ENCODE measurements at places on chromosomes 5 and 9.

GRCh38 chr9:109781086-109781485 is 1.1 kb downstream of the PALM2AKAP2 start:
- DNase-seq = no peak

DNA sequence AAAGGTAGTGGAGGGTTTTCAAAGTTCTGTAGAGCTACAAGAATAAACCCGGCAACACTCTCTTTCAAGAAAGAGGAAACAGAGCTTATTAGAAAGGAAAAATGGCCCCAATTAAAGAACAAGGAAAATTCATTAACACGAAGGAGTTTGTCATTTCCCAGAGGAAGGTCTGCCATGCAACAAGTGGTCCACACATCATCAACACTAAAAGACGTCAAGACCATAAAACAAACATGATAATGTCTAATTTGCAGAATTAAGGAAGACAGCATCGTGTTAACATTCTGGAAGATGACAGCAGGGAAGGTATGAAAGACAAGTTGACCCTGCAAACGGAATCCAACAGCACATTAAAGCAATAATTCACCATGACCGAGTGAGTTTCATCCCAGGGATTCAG is 28.6 kb upstream of the NRARP start:
- no peak for DNase-seq

DNA sequence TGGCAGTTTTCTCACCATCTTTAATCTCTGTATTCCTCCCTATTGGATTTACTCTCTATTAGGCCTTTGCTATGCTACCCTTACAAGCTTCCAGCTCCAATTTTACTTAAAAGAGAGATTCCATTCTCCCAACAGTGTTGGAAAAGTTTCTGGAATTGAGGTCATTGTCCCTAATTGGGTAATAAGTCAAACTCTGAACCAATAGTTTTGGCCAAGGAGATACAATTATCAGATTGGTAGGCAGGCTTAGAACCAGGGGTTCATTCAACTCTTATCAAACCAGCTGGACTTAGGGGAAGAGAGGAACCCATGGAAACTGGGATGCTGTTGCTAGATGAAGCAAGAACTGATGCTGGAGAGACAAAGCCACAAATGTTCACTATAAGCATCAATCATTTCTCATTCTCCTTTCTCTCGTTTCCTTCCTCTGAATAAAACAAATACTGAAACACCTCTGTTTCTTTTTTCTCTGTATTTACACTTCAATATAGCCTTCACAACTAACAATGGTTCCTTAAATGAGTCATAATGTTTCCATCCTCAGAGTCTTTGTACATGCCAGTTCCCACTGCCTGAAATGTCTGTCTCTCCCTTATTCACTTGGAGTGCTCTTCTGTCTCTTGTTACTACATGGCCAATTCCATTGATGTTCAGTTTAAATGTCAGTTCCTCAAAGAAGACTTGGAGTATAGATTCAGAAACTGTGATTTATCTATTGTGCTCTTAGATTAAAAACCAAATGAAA is 587.3 kb downstream of the GABRG2 start:
- no peak for DNase-seq

DNA sequence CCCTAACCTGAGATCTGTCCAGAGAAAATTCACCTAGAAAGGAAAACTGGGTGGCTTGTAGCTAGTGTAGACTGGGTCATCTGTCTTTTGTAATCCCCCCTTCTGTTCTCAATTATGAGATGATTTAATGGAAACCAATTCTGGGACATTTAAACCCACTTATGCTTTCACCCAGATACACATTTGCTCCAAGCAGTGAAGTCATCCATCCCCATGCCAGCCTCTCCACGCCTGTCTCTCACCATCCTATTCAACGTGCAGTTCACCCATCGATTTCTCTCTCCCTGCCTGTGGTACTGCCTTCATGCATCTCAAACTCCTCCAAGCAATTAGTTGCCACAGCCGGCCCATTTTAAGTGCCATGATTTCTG is 1.8 kb downstream of the PHF19 start:
- no peak for DNase-seq

GRCh38 chr5:7501061-7501460 is 105.1 kb downstream of the ADCY2 start:
- no peak for DNase-seq

GRCh38 chr9:79384501-79384900 is 187.3 kb upstream of the TLE4 start:
- DNase-seq = no peak

DNA sequence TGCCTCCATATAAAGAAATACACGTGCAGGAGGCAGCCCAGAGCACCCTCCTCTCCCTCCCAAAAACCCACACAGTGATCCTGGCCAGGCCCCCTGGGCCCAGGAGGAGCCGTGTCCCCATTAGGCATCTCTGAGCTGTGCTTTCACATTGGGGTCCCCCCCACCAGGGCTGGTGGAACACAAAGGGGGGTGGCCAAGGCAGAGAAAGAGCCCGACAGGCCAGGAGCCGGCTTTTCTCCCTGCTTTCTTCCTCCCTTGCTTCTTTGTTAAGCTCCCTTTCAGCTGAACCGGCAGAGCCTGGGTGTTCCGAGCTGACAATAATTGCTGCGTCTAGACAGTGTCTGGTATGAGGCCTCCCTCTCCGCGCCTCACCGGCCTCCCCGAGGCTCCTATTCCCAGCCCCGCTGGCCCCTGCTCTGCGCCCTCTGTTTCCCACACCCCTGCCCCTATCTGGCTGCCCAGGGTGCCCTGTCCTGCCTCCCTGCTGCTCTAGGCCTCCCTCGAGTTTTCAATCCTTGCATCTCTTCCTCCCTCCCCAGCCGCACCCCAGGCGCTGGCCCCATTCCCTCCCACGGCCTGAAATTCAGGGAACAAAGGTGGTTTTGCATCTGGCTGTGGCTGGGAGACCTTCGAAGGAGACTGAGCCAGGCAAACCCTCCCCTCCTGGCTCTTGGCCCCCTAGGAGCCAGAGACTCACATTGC is 120.6 kb downstream of the C9orf50 start:
- DNase-seq = no peak

DNA sequence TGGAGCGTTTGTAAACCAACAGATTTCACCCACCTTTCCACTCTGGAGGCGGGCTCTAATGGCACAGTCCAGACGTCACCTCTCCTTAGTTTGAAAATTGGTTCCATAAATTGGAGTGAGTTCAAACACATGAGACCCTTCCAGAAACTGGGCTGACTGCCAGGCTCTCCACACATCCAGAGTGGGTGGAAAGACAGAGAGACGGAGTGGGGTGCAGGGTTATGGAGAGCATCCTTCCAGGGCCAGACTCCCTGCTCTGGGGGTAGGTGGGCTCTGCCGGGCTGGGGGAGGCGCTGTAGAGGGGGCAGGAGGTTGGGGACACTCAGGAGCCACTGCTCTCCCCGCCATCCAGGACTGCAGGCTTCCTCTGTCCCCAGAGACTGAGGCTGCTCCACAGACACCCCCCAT is 104.7 kb upstream of the PHYKPL start:
- DNase-seq = no peak

- DNase-seq = no peak
Measured at GRCh38 chr5:38445374-38446028, 110.9 kb downstream of the LIFR start.

- DNase-seq = no peak
Measured at GRCh38 chr5:112014783-112015395, 257.9 kb upstream of the NREP start.

DNA sequence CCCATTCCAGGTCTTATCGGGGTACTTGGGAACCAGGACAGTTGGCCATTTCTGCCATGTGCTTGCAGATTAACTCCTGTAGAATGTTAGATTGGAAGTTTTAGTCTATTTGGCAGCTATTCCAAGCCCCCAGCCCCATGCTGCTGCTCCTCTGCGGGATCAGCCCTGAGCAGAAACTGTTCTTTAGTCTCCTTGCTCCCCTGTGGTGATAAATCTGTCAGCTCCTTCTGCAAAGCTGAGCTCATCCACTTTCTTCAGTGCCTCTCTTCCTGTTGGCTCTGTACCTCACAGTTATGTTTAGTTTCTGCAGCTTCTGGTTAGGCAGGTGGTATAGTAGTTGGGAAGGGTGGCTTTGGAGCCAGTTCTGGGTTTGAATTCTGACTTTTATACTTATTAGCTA is 170.4 kb downstream of the GRIA1 start:
- no peak for DNase-seq

- peak; percentile 88 for DNase-seq
Measured at GRCh38 chr5:57650360-57651069, 167.9 kb upstream of the ACTBL2 start.

- DNase-seq = no peak
Measured at GRCh38 chr5:58259685-58260152, 200.2 kb downstream of the PLK2 start.

DNA sequence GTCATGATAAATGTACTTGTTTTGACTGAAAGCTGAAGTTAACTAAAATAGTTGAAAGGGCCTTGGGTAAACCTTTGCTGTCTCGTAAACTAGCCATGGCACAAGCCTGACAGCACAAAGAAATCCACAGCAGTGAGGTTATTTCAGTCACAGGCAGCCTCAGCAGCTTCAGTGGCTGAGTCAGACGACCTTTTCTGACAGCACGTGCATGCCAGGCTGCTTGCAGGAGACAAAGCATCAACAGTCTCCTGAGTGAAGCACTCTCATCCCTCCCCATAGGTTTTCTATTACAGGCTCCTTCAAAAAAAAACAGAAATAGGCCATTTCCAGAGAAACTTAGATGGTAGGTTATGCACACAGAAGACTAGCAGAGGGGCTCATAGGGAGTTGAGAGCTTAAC is 34.6 kb downstream of the OXCT1 start:
- no peak for DNase-seq

DNA sequence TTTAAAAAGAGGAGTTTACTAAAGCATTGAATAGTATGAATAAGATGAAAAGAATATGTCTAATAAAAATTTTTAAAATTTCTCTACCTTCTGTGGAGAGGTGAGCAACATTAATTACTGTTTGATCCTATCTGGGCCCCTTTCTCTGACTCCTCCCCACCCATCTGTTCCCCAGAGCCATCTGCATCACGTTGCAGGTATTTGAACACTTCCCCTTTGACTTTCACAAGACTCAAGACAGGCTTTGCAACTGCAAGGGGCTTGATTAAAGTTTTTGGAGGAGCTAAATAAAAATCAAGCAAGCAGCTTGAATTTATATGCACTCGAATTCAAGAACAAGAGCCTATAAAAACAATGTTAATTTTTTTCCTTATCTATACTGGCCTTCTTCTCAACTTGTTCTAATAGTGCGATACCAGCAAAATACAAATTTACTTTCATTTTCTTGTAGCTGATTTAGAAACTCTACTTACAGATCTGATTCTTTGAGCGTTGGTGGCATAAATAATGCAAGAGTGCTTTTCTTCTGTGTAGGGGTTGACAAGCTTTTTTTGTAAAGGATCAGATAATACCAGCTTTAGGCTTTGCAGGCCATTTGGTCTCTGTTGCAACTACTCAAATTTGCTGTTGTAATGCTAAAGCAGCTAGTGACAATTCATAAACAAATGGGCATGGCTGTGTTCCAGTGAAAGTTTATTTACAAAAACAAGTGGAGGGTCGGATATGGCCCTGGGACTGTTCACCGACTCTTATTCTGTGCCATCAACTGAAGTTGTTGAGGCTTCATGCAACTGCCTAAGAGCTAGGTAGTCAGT is 21.2 kb downstream of the TXNDC8 start:
- DNase-seq = no peak

DNA sequence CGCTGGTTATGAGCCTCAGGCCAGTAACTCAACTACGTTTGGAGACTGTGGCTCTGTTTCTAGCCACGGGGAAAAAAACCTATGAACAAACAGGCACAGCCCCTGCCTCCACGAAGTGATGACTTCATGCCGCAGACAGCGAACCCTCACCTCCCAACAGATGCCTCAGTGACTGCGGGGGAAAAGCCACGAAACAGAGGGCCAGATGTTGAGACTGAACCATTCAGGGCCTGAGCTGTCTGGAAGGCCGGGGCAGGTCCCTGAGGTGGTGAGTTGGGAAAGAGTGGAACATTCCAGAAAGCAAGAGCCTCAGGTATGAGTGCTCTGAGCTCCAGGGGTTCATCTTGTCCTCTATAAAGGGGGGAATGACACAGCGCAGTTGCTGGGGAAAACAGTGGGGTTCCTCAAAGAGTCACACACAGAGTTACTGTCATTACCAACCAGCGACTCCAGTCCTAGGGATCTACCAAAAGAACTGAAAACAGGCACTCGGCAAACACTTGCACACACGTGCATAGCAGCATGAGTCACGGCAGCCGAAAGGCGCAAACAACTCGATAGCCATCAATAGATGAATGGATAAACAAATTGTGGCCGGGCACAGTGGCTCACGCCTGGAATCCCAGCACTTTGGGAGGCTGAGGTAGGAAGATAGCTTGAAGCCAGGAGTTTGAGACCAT is 15.3 kb downstream of the PLPP7 start:
- DNase-seq = no peak

DNA sequence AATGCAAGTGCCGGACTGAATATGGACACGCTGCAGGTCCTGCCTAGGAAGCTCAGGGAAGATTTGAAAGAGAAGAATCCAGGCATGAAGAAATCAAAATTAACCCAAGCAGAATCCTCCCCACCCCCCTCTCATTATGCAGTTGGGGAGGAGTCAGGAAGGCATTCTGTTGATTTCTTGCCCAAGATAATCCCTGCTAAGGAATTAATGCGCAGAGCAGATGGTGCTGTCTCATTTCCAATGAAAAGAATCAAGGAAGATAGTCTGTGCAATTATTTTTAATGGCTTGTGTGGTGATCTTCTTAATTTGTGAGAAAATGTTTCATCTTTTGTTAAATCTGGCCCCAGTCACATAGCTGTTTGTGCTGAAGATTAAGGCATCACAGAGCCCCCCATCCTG is 145.0 kb downstream of the ZNF462 start:
- DNase-seq = no peak

DNA sequence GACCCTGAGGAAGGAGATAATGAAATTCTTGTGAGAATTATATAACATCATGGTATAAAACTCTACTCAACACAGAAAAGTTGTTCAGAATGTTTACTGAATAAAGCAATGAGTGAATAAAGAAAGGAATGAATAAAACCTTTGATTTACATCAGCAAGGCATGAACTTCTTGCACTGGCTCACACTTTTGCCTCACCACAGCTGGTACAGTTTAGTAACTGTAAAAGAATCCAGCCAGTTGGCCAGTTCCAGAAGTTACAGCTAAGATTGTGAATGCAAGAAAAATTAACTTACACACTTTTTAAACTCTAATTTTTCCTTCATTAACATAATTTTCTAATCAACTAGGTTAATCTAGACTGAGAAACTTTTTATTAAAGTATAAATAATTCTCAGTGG is 490.9 kb downstream of the NFIB start:
- no peak for DNase-seq

- no peak for DNase-seq
Measured at GRCh38 chr9:98095401-98095800, 23.6 kb downstream of the TRIM14 start.

DNA sequence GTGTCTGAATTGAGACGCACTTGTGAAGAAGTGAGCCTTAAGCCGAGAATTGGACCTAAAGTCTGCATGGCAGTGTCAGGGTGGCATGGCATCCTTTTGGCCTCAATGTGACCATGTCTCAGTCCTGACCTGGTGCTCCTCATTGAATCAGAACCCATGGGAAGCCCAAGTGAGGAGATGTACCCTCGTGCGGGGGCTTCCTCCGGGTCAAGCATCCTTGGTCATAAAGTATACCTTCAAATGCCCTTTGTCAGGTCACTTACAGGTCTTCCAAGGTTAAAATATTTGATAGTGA is 202.2 kb downstream of the GADD45G start:
- DNase-seq = no peak

GRCh38 chr5:149060325-149060724 is 2.5 kb downstream of the SH3TC2 start:
- peak; percentile 60 for DNase-seq

- DNase-seq = peak; percentile 42
Measured at GRCh38 chr5:134620634-134621033, 12.0 kb downstream of the SAR1B start.

GRCh38 chr5:86689103-86689729 is 71.5 kb downstream of the COX7C start:
- DNase-seq = no peak

GRCh38 chr9:122374885-122375420 is 4.1 kb downstream of the PTGS1 start:
- DNase-seq = no peak
